ENCODE measurements at places on chromosomes 1 and 21. TPM values are rescaled to one million over a fixed set of nuclear protein-coding genes. Genes with fewer than 3 reads are reported as not detected.
A peak's percentile ranks its signal among the peaks of the same experiment; 100 is the strongest.

DNA sequence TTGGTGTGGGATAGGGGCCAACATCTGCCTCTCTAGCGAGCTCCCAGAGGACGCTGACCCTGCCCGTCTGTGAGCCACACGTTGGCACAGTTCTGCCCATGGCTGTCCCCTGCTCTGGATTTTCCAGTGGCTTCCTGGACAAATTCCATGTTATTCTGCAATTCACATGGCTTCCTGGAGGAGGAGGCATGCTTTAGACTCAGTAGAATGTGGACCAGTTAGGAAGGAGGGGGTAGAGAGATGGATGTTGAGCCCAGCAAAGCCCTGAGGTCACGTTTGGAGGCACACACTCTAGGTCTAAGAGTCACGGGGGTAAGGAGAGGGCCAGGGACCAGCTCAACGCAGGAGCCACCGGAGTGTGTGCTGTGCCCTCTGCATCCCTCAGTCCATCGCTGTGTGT lies 12.2 kb downstream of the COL8A2 start:
- no peak for DNase-seq
- no peaks in the 10 kb centered on the region for H3K27me3 ChIP-seq
- H3K4me1 ChIP-seq: peaks cover 6% of the 10 kb centered on the region
- H3K4me3 ChIP-seq: no peak overlapping the region

The BEST4 gene
- 0.84 TPM for total RNA-seq

- no peaks in the 10 kb centered on the region for H3K36me3 ChIP-seq
- no peak overlapping the region for H3K4me3 ChIP-seq
- no peak for DNase-seq
- no peaks in the 10 kb centered on the region for H3K27me3 ChIP-seq
- no peak overlapping the region for H3K27ac ChIP-seq
- no peaks in the 10 kb centered on the region for H3K4me1 ChIP-seq
Measured at GRCh38 chr21:16421965-16422364, 692.2 kb downstream of the USP25 start.

- H3K36me3 ChIP-seq: no peaks in the 10 kb centered on the region
- H3K27ac ChIP-seq: no peak overlapping the region
- no peak overlapping the region for H3K4me3 ChIP-seq
- peaks cover 4% of the 10 kb centered on the region for H3K27me3 ChIP-seq
- H3K4me1 ChIP-seq: no peaks in the 10 kb centered on the region
- DNase-seq: no peak
Measured at GRCh38 chr1:58584082-58584895, 7.2 kb upstream of the TACSTD2 start.

The TMEM269 gene
- total RNA-seq: 0.47 TPM

The OR2L5 gene
- not detected for total RNA-seq

- no peaks in the 10 kb centered on the region for H3K36me3 ChIP-seq
- H3K27me3 ChIP-seq: no peaks in the 10 kb centered on the region
- DNase-seq: peak; percentile 50
- H3K4me3 ChIP-seq: no peak overlapping the region
Measured at GRCh38 chr21:41360072-41360821, 1.6 kb upstream of the MX2 start.

GRCh38 chr1:39988618-39989343 lies 33.8 kb downstream of the MFSD2A start:
- DNase-seq: no peak
- H3K36me3 ChIP-seq: no peaks in the 10 kb centered on the region
- H3K4me1 ChIP-seq: no peaks in the 10 kb centered on the region

The KRTAP19-3 gene
- not detected for total RNA-seq

The GBP2 gene
- total RNA-seq: not detected

DNA sequence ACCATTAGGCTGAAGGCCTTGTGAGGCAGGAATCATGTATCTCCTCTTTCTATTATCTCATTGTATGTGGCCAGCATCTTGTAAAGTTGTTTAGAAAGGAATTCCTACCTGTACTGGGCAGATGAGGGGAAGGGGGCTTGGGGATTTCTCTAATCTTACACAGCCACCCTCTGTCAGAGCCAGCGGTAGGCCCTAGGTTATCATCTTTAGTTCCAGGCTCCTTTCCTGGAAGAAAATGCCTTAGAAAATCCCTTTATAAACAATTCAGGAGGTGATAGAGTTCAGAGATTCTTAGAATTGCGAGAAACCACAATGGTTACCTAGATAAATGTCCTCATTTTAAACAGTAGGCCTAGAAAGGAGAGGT lies 35.2 kb downstream of the DPT start:
- no peaks in the 10 kb centered on the region for H3K27me3 ChIP-seq
- no peak overlapping the region for H3K4me3 ChIP-seq
- no peaks in the 10 kb centered on the region for H3K36me3 ChIP-seq

The CYP4Z1 gene
- not detected for total RNA-seq

The SAMSN1 gene
- not detected for total RNA-seq

- H3K27me3 ChIP-seq: peaks cover 4% of the 10 kb centered on the region
- no peak for DNase-seq
- no peak overlapping the region for H3K4me3 ChIP-seq
- H3K36me3 ChIP-seq: no peaks in the 10 kb centered on the region
- no peaks in the 10 kb centered on the region for H3K4me1 ChIP-seq
- no peak overlapping the region for H3K27ac ChIP-seq
Measured at GRCh38 chr1:233319272-233319671, 8.3 kb upstream of the MAP3K21 start.

DNA sequence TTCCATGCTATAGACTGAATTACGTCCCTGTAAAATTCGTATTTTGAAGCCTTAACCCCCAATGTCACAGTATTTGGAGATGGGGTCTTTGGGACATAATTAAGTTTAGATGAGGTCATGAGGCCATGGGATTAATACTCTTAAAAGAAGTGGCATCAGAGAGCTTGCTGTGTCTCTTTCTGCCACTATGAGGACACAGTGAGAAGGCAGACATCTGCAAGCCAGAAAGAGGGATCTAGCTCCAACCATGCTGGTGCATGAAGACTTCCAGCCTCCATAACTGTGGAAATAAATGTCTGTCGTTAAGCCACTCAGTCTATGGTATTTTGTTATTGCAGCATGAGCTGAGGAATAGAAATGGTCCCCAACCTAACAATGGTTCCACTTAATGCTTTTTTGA lies 99.0 kb downstream of the LTN1 start:
- no peaks in the 10 kb centered on the region for H3K27me3 ChIP-seq
- no peak overlapping the region for H3K4me3 ChIP-seq
- no peaks in the 10 kb centered on the region for H3K4me1 ChIP-seq
- no peak overlapping the region for H3K27ac ChIP-seq
- H3K36me3 ChIP-seq: no peaks in the 10 kb centered on the region

Data from neural progenitor cell (in vitro differentiated cells).